ENCODE measurements at places on chromosomes 12 and 14.

GRCh38 chr14:87199381-87199780 lies 793.6 kb downstream of the GALC start:
- DNase-seq = no peak

DNA sequence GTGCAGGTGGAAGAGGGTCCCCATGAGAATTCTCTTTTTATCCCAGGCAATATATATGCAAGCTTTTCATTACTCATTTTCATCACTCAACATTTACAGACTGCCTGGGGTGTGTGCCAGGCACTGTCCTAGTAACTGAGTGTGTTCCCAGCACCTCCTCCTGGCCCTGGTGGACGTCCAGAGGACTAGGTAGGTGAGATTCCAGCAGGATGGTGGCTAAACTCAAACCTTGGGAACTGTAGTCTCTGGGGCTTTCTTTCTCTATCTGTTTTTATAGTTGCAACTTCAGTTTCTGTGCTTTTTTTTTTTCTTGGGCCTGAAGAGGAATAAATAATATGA lies 63.8 kb downstream of the SUSD6 start:
- DNase-seq = no peak

DNA sequence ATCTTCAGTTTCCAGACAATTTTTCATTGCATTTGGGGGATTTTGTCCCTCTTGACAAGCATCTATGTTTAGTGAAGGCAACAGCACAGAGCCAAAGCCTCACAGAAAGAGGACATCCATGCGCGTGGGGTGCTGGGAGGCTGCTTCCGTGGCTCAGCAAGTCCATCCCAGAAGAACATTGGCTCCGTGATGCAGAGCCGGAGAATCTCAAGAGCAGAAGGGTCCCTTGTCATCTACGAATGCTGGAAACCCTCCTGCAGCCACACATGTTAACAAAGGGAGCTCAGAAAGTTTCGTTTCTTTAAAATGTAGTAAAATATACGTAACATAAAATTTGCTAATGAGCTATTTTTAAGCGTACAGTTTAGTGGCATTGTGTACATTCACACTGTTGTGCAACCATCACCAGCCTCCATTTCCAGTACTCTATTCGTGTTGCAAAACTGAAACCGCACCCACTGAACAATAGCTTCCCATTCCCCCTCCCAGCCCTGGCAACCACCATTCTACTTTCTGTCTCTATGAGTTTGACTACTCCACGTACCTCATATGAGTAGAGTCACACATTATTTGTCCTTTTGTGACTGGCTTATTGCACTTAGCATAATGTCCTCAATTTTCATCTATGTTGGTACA lies 185.9 kb downstream of the TTC7B start:
- no peak for DNase-seq

DNA sequence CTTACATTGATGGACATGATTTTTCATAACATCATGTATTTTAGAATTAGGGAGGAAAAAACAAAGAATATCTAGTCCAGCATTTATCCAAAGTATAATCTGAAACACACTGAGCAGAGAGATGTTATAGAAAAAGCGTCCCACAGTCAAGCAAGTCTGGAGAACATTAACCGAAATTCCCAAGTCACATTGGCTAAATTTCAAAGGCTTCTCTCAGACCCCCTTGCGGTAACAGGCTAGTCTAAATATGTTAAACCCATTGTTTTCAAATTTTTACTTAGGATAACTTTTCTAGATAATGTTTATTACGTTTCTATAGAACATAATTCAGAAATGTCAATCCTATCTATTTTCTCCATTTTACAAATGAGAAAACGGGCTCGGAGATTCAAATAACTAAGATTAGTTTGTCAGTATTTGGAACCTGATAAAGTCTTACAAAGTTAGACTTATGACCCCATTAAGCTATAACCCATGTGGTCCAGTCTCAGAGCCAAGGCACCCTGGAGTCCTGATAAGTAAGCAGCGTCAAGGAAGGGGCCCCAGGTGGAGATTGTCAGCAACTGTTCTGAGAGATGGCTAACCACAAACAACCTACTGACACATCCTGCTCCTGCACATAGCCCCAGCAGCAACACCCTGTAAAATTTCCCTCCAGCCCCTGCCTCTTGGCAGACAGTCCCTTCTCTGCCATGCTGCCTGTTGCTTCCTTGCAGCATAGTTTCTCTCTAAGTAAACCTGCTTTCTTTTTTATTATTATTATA lies 220.6 kb upstream of the TMEM260 start:
- no peak for DNase-seq

GRCh38 chr14:63852271-63852816 lies 460 bp upstream of the SYNE2 start:
- no peak for DNase-seq

DNA sequence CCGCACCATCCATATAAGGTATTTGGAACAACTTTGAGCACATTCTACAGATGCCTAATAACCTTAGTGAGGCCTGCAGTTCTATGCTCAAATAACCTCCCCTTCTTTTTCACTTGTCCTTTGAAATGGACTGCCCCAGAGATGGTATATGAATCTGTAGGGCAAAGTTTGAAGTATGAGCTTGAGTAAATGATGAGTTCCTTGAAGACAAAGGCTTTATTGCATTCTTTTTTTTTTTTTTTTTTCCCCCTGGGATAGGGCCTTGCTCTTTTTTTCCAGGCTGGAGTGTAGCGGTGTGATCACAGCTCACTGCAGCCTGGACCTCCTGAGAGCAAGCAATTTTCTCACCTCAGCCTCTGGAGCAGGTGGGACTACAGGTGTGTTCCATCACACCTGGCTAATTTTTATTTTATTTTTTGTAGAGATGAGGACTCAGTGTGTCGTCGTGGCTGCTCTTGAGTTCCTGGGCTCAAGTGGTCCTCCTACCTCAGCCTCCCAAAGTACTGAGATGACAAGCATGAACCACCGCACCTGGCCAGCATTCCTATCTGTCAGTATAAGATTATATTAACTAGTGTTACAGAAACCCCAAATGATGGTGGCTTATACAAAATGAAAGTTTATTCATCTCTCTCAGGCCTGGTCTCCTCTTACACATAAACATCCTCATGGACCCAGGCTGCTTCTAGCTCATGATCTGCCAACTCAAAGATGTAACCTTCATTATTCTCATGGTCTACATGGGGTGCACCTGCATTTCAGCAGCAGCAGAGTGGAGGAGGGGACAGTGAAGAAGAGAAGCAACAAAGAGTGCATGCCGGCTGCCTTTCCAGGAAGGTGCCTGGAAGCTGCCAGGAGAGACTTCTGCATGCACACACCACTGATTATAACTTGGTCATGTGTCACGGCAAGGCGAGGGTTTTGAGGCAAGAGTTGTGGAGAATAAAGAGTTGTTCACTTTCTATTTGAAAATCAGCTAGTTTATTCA lies 101.4 kb downstream of the DUSP16 start:
- DNase-seq = no peak

- no peak for DNase-seq
Observed at GRCh38 chr12:120653611-120654010, 13.2 kb downstream of the CABP1 start.

GRCh38 chr14:85248881-85249635 lies 280.9 kb upstream of the FLRT2 start:
- no peak for DNase-seq
